Stimulated activated CD4-positive, alpha-beta T cell treated with anti-CD3 and anti-CD28 coated beads, Interleukin-15, amount 100 ng/mL, for 1 hour (primary cell): ENCODE measurements at places on chromosomes 12 and 14.

DNA sequence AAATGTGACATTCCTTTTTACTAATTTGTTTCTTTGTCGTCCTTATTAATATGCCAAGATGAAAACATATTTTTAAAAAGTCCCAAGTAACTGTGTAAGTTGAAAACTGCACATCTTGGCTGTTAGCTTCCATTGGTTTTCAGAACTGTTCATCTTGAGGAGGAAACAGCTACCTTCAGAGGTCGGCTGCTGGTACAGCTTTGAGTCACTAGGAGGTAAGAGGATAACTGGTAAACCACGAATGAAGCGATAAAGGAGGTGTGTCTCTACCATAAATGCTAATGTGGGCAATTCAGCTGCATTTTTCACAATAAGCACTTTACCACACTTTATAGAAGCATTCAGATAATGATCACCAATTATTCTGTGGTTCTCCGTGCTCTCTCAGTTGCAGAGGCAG is 137.5 kb upstream of the KRAS start:
- DNase-seq, result no peak

GRCh38 chr14:95958105-95958504 is 81.1 kb upstream of the C14orf132 start:
- DNase-seq, result no peak

DNA sequence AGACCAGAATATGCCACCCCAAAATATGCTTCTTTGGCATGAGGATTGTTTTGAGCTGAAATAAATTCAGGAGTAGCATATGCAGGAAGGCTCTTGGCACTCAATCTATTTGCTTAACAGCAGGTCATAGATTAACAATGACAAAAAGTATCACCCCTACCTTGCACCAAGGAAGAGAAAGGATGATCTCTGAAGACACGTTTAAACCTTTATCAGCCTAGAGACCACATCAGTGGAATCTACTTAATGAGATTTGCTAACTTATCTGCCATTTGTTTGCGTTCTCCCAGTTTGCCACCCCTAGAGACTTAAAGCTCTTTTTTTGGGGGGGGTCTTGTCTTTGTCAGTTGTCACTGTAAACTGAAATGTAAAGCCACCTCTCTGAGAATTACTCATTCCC is 1278.7 kb upstream of the USP15 start:
- no peak for DNase-seq

DNA sequence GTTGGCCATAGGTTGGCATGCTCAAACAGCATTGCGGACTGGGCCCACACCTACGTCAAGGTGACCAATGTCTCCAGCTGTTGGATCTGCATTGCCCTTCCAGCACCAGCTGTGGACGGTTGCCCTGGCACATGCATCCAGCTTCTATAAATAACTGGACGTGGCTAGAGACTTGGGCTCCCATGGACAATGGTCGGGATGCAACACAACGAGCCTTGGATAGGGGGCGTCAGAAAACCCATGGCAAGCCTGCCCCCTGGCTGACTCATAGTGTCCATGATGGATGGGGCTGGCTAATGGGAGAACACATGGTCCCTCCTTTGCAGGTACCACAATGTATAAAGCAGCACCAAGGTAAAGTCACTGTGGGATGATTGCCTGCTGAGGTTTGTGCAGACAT is 331.6 kb upstream of the FAR2 start:
- no peak for DNase-seq

- no peak for DNase-seq
Measured at GRCh38 chr12:47990351-47991105, 13.7 kb downstream of the COL2A1 start.

DNA sequence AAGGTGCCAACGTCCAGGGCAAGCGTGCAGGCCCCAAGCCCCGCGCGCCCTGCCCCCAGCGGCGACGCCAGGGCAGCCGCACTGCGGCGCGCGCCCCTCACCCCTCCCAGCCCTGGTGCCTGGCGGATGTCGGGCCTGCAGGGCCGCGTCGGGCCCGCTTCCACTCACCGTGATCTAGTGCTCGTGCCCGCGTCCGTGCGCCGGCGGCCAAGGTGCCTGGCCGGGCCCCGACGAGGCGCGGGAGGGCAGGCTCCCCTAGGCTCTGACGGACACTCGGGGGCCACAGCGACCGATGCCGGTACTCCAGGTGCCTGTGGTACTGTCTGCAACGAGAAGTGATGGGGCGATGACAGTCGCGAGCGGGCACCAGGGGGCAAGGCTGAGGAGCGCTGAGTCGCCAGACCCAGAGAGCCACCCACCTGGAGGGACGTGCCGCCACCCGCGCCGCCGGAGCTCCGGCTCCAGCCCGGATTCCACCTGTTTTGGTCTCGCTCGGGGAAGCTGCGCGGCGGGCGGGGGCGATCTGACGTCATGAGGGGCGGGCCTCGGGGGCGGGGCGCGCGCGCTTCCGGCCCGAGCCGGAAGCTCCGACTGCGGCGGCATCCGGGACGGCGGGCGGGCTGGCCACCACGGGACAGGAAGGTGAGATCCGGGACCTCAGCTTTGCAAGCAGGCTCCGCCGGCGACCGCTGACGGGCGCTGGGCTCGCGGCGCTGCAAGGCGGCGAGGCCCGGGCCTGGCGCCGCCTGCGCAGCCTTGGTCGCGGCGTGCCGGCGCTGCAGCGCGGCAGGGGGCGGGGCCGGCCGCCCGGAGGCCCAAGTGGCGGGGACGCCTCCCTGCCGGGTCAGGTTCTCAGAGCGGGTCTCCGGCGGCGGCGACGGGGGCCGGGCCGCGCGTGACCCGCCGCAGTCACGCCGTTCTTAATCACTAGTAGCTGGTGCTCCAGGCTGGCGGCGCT is at the start of the genes LYSET and MOAP1:
LYSET (plus strand) TSS at position 927 of the 958 bp plus-strand sequence. CDS start 89 bp downstream, outside the sequence.
MOAP1 (minus strand) TSS at position 507 of the 958 bp plus-strand sequence. CDS start 655 bp downstream, outside the sequence.
- peak; percentile 82 for DNase-seq

DNA sequence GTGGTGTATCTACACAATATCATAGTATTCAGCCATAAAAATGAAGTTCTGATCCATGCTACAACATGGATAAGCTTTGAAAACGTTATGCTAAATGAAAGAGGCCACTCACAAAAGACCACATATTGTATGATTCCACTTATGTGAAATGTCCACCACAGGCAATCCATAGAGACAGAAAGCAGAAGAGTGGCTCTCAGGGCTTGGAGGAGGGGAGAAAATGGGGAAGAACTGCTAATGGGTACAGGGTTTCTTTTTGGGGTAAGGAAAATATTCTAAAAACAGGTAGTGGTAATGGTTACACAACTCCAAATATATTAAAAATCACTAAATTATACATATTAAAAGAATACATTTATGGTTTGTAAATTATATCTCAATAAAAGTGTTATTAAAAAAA is 16.5 kb downstream of the SCNN1A start:
- no peak for DNase-seq

GRCh38 chr14:79576424-79576823 is 634.9 kb downstream of the DIO2 start:
- no peak for DNase-seq

- no peak for DNase-seq
Measured at GRCh38 chr14:68913516-68913915, 65.6 kb downstream of the ACTN1 start.

- no peak for DNase-seq
Measured at GRCh38 chr14:37466003-37466622, 128.9 kb downstream of the FOXA1 start.
